ENCODE measurements at places on chromosomes 12 and 14.

DNA sequence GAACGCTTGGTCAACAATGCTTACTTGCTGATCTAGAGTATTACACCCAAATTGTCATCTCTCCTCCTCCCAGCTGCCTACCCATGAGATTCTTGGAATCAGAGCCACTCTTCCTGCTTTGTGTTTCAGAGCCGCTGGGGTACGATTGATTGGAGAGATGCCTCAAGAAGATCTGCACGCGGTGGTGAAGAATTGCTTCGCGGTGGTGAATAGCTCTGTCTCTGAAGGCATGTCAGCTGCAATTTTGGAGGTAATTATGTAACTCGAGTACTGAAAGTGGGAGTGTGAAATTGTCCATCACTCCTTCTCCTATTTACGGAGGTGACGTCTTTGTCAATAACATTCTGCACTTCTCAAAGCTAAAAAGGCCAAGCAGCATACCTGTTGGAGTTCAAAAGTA is 93.9 kb downstream of the GLT1D1 start:
- no peak for DNase-seq

DNA sequence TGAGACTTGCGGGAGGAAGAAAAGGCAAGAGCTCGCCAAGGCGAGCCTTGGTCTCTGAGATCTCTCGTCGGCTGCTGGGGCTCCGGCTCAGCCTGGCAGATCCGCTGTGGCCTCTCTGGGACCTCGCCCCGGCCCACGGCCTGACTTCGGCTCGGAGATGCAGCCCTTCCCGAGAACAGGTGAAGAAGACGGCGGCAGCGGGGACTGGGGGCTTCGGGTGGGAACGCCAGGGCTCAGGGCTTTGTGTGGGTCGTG is 6.0 kb upstream of the HOXC9 start:
- no peak for DNase-seq

DNA sequence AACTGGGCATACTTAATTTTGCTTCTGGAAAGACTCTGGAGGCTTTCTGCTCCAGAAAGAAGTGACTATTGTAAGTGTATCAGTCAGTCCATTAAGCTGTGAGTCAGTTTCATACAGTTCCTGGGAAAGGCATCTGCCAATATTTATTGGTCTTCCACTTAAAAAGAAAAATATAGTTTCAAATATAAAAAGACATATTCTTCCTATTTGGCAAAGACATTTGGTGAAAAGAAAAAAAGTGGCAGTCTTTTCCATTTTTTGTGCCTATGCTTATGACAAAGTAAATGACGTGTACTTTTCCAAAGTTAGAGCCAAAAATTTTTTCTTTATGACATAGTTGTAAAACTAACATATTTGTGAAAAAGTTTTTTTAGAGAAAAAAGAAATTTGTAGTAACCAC is 12.3 kb downstream of the TMEM30B start:
- no peak for DNase-seq

DNA sequence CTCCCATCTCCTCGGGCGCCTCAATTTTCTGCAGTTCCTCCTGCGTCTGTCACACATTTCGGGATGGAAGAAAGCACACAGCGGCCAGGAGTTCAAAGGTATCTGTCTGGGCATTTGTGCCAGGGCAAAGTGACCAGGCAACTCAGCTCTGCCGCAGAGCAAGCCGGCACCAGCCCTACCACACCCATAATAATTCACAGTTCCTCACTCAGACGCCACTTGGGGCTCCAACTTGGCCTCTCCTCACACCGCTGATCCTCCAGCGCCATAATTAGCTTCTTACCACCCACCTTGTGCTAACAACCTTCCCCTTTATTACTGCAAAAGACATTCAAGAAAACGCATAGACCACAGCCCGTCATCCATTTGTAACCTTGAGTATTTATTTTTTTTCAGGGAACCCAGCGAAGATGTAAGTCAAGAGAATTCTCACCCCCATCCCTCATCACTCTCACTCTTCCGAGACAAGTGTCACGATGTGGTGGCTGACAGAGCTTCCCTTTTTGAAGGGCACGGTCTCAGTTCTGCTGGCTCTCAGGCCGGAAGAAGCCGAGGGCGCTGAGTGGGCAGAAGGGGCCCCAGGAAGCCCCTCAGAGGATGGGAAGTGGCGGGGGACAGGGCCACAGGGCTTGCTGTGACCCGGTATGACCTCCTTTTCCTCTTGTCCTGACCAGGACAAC is 25.2 kb upstream of the NCOR2 start:
- DNase-seq = no peak

GRCh38 chr12:39595928-39596327 is 23.7 kb downstream of the ABCD2 start:
- DNase-seq = no peak

- no peak for DNase-seq
Observed at GRCh38 chr12:2009623-2010022, 5.4 kb upstream of the DCP1B start.

GRCh38 chr12:116215023-116215422 is 62.5 kb downstream of the MED13L start:
- no peak for DNase-seq

GRCh38 chr14:23396126-23396525 is 11.9 kb downstream of the MYH6 start:
- no peak for DNase-seq

DNA sequence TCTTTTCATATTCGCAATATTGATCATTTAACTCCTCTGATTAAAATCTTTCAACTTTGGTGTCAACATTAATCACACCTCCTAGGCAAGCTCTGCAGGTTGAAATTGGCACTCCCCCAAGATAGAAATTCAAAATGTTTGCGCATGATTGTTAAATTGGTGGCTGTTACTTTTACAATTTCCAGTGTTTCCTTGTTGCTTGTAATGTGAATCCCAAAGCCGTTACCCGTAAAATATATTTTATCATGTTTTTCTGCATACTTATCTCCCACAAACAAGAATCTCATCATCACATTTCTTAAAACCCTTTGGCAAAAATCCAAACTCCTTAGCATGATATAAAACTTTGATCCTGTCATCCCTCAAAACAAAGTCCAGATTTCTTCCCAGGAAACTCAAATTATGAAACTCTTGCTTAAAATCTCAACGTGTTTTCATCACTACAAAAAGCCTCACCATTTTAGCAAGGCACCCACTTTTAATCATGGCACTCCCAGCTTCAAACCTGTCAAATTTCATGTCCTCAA is 14.7 kb downstream of the RTL1 start:
- DNase-seq = no peak

DNA sequence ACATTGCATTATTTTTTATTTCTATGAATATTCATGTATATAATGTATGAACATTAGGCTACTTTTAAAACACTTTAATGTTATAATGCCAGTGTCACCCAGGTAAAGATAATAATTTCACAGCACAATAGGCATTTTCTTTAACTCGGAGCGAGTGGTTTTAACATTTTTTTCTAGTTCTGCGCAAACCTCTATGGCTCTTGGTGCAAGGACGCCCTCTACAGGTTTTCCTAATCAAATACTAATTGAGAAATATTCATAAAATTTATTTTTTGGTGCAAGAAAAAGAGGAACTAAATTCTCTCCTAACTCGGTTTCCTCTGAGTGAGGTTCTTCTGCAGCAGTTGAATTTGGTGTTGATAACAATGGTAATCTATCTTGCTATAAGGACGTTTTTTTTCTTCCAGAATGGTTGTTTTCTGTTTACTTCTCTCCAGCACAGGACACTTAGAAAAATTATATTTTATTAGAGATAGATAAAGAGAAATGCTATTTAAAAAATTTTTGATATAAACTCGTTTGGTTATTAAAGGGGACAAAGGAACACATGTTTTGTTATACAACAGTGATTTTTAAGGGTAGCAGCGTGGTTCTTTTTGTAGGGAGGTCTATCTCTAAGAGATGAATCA is 2.4 kb upstream of the WIF1 start:
- DNase-seq = no peak

DNA sequence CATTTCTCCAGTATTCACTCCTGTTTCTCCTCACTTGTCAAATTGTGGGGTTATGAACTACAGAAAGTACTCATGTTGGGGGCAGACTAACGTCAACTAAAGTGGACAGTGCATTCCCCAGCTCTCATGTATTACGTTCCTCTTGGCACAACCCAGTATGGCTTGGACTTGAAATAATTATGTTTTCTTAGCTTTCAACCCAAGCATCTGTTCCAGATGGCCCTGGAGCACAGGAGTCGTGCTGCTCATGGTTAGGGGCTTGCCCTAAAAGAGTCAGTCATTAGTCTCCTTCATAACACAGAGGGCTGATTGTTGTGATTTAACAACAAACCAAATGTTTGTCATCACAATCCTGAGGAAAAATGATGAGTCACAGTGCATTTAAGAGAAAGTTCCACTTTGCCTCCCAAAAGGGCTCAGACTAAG is 154.4 kb downstream of the RPAP3 start:
- DNase-seq = no peak

- no peak for DNase-seq
Observed at GRCh38 chr14:47235619-47236018, 439.8 kb downstream of the MDGA2 start.

GRCh38 chr14:34912966-34913365 is 37.8 kb upstream of the BAZ1A start:
- no peak for DNase-seq

DNA sequence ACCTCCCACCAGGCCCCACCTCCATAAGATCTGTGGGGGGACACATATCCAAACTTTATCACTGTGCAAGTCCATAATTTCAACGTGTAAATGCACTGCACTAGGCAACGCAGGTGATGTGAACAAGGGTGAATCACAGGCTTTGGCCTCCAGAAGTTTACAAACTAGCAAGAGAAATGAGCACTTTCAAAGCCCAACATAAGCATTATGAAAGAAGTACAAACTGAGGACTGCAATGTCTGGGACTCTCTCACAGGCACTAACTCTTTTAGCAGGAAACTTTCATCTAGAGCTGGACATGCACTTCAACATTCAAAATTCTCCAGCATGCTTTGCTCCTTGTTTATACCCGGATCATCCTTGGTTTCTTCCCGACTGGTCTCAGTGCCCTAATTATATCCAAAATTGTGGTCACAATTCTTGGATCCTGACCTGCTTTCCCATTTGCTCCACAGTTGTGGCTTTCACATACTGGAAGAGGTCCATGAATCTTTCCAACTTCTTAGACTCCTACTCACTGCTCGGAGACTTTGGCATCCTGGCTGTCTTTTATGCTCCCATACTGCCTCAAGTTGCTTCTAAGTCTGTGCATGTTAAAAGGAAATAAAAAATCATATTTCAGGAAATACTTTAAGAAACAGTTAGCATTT is 44.9 kb upstream of the STRAP start:
- DNase-seq = no peak

- no peak for DNase-seq
Observed at GRCh38 chr14:101861464-101861863, 100.0 kb downstream of the PPP2R5C start.

DNA sequence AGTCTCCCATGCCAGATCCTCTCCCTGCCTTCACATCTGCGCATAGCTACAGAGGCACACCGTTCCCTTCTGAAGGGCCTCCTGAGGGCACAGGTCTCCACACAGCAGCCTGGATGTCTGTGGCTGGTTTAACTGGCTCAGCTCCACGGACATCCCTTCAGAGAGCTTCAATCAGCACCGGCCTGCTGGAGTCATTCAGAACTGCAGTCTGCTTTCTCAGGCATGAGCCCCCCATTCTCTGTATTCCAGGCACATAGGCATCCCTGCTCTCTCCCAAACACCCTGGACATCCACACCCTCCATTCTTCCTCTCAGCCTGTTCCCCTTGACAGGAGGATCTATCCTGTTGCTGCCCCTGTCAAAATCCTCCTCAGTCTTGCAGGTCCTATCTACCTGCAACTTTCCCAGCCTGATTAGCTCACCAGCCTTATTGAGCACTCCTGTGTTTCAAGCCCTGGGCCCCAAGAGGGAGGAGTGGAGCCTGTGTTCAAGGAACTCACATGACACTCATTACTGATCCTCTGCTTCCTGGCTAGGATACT is 2.9 kb upstream of the DHRS2 start:
- DNase-seq = no peak

DNA sequence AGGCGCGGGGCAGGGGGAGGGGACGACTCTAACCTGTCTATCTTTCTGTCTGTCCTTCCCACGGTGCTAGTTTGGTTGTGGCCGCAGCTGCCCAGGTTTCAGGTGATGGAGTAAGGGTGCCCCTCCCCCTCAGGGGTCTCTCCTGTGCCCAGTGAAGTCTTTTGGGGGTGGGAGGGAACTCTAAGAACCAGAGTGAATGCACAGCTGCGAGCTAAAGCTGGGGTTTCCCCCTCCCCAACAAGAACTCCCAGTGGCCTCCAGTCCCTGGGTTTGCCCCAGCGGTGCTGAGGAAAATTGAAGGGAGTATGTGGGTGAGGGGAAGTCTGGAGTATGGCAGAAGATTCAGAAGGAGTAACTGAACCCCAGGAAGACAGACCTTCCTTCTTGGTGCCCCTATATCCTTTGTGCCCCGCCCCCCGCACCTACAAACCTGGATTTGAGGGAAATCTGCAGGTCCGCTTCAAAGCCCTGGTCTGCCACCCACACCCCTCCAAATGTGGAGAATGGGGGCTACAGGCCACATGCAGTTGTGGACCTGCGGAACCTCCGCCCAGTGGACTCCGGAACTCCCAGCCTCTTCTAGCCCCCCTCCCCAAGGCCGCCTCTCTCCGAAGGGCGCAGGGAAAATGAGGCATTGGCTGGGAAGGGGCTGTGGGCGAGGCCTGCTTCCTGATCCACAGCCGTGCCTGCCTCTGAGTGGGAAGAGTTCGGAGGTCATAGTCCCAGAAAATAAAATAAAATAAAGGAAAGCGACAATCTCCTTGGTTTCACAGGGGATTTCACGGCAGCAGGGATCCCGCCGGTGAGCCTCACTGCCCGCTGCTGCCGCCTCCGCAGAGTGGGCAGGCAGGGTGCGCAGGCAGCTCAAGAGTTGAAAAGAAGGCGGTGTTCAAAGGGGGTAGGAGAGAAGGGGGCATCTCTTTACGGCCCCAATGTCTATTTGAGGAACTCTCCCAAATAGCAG is 3.4 kb upstream of the HOXC9 start:
- DNase-seq = no peak

GRCh38 chr12:76880519-76881023 is 1.8 kb upstream of the CSRP2 start:
- DNase-seq = no peak

DNA sequence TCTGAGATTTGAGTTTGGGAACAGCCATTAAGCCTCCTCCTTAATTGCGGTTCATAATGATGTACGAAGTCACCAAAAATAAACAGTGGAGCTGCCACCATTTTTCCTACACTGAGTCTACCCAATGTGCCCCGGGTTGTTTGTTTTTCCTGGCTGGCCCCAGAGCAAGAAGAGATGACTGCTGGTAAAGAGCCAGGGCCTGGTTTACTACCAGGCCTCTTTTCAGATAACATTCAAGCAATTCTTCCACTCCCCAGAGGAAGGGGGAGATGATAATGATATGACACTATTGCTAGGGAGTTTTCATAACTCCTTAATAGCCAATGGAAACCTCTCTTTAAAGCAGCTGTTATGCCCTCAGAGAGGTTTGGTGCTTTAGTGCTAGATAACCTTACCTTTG is 42.3 kb downstream of the BRAP start:
- no peak for DNase-seq
